Activated T-cell treated with anti-CD3 and anti-CD28 coated beads for 24 hours (primary cell): ENCODE measurements at places on chromosomes 12 and 14.

DNA sequence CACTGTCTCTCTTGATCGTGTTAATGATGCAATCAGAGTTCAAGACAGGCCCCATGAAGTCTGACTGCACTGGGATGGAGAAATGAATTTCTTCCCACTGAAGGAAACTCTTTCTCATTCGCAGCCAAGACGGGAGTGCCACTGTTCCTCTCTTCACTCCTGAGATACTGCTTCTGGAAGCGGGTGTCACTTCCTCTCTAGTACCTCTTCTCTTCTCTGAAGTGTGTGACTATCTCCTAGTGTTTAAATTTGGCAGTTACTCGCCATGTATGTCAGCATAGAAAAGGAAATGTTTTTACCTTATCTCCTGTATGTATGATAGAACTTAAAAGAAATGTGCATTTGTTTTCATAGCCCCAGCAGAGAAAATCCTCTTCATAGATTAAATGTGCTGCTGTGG lies 215.2 kb downstream of the ANO6 start:
- DNase-seq, result no peak

GRCh38 chr14:100275214-100275613 lies 31.0 kb downstream of the SLC25A29 start:
- no peak for DNase-seq

DNA sequence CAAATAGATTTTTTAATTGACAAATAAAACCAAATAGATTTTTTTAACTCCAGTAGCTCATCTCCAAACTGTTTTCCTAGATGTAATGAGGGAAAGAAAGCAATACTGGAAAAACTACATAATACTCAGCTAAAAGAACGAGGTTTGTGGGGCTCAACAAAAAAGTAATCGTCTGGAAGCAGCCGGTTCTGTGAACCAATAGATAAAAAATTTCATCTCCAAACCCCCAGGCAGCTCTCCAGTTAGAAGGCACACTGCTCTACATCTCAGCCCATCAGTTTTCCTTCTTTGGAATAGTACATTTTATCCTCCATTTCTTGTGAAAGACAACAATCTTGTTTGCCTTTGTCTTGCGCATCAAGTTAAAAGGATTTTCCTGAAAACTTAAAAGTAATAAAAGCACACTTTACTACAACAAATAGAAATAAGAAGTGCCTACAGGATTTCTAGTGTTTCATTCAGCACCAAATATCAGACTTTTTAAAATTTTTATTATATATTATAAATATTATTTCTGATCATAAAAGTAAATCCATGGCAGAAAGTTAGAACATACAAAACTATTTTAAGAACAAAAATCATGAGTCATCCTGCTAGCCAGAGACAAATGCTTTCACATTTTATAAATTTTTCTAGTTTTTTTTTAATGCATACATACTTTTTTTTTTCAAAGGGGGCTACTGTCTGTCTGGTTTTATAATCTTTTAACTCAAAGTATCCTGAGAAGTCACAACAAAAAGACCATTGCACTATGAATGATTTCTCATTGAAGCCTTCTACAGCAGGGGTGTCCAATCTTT lies 67.7 kb downstream of the EPS8 start:
- DNase-seq, result no peak

GRCh38 chr12:50988051-50988450 lies 35.7 kb downstream of the HIGD1C start:
- no peak for DNase-seq

DNA sequence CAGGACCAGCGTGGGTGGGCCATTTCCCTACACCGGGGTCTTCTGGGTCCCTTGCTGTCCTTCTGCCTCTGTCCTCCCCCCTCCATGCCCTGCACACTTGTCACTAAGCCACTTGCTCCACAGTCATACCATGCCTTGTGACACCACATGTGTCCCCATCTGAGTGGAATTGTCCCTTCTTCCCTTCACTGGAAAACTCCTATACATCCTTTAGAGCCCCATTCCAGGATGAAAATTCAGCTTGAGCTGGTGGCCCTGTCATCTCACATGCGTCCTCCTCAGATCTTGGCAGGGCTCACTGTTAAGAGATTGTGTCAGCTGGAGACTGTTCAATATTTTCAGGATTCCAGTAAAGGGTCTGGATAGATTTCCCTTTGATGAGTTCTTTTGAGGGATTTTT lies 87.4 kb downstream of the DNAH10 start:
- DNase-seq, result no peak

- no peak for DNase-seq
These were observed 1324.1 kb downstream of the AACS start for GRCh38 chr12:126389220-126389841.

GRCh38 chr14:96762650-96763049 lies 34.5 kb upstream of the VRK1 start:
- no peak for DNase-seq

DNA sequence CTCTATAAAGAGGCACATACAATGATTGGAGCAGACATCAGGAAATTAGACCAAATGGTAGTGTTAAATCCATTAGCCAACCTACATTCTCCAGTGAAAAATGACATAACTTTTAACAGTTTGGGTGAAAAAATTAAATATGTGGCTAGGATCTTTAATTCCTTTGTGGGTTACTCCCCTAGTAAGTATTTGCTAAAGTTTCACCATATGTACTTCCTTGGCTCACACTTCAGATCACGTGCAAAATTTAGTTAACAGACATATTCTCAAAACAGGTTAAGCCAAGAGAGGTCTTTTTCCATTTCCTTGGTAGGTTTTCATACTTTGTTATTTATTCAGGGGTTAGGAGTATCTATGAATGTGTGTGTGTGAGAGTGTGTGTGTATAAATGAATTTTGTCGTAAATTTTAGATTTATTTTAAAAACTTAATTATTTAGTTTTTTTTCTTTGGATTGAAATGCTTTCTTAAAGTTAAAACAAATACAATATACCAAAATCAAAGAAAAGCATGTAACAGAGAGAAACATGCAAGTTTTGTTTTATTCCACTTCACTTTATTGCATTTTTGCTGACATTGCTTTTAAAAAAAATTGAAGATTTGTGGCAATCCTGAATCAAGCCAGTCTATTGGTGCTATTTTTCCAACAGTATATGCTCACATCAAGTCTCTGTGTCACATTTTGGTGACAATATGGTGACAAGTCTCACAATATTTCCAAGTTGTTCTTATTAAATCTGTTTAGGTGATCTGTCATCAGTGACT lies 258.7 kb downstream of the FLRT2 start:
- no peak for DNase-seq

GRCh38 chr12:66538970-66539369 lies 139.9 kb downstream of the GRIP1 start:
- no peak for DNase-seq

DNA sequence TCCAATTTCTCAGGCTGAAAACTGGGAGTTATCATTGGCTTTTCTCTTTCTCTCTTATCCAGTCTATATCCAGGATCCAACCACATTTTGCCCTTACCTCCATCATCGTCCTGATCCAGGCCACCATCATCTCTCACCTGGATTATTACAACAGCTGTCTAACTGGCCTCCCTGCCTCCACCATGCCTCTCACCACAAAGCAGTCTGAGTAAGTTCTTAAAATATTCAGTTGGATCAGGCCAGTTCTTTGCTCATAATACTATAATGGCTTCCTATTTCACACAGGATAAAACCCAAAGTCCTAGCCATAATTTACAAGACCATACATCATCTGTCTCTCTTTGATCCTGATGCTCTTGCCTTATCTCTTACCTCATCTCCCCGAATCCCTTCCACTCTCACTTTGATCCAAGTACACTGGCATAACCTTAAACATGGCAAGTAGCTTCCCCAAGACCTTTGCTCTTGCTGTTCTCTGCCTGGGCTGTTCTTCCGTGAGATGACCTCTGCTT lies 133.4 kb upstream of the RAP1B start:
- no peak for DNase-seq

GRCh38 chr14:64089920-64090319 lies 204.3 kb downstream of the ESR2 start:
- no peak for DNase-seq

- DNase-seq, result no peak
These were observed 87.9 kb upstream of the BCL11B start for GRCh38 chr14:99359906-99360305.

DNA sequence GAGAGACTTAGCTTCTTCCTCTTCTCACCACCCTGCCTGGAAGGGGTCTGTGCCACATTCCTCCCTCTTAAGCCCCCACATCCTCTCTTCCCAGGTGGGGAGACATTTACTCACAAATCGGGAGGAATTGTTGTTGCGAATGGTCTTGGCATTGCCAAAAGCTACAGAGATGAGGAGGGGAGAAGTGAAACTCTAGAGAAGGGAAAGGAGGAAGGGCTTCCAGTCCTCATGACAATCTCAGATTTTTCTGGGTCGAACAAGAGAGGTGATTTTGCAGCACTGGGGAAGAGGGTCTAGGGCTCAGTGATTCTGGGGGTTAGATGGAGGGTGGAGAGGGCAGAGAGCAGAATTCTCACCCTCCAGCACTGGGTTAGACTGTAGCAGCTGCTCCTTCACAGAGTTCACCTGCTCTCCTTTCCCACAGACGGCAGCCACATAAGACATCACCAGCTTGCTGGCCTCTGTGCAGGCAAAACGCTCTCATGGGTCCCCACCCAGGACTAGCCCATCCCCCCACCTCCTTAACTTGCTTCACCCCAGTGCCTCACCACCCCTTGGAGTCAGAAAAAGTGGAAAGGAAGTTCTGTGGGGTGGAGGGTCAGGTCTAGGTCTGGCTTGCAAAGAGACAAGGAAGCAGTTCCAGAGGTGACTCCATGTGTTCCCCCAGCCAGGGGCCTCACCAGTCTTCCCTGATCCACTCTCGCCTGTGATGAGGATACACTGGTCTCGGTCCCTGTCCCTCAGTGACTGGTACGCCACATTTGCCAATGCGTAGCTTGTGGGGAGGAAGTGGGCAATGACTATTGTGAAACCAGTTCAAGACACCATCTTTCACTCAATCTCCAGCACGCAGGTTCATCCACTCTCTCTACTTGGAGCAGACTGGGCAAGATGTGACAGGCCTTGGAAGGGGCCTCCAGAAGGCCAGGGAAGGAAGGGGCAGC lies 2.7 kb downstream of the MYO1A start:
- DNase-seq, result peak; percentile 40

- no peak for DNase-seq
These were observed 19.3 kb downstream of the SLC17A8 start for GRCh38 chr12:100376161-100376560.

- no peak for DNase-seq
These were observed 227.2 kb upstream of the TBX3 start for GRCh38 chr12:114911196-114911595.

- DNase-seq, result no peak
These were observed 1541.7 kb upstream of the FLRT2 start for GRCh38 chr14:83988275-83988674.

DNA sequence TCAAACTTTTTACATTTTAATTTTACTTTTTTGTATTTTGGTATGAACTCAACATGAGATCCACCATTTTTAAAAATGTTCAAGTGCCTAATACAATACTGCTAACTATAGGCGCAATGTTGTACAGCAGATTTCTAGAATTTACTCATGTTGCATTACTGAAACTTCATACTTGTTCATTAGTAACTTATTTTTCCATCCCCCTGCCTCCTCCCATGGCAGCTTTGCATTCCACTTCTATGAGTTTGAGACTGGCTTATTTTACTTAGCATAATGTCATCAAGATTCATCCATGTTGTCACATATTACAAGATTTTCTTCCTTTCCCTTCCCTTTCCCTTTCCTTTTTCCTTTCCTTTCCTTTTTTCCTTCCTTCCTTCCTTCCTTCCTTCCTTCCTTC lies 825.9 kb downstream of the SLC16A7 start:
- DNase-seq, result no peak

- DNase-seq, result no peak
These were observed 2.0 kb upstream of the CPNE6 start for GRCh38 chr14:24069411-24069735.

DNA sequence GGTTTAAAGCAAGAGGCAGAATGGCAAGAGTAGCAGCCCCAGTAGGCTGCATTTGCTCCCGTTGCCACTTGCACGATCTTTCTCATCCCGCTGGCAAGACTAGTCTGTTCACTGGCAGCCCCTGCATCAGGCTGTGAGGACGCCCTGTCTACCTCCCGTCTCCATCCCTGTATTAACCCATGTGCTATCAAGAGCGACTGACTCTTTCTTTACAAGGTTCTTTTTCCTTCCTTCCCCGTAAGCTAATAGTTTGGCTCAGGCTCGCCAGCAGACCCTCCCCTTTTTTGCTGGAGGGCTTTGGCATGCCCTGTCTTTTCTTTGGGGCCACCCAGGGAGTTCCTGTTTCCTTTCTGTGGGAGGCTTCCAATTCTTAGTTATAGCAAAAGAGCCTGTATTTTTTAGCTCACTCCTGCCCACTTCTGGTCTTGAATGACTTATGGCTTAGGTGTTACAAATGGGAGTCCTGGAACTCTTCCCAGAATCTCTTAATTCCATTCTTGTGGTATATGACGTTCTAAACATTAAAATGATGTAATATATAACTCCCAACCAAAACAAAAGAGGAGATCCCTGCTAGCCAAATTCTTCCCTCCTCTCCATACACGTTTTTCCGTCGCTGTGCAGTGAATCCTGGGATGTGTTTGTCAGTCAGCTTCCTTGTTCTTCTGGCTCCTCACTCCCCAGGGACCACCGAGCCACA lies 149.0 kb downstream of the PRKCH start:
- DNase-seq, result no peak

DNA sequence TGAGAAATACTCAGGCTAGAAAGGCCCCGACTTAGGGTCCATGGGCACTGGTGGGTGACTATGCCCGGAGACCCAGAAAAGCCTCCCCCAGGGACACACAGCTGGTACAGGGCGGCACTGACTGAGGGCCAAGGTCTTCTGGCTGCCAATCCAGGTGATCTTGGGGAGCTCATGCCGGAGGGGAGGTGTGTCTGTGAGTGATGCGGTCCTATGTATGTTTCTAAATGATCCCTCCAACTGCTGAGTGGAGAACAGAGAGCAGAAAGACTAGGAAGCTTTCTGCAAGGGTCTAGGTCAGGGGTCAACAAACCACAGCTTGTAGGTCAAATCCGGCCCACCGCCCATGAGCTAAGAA lies 391 bp downstream of the SERPINA4 start:
- no peak for DNase-seq

GRCh38 chr12:123992118-123992825 lies 19.3 kb downstream of the ZNF664 start:
- DNase-seq, result no peak

DNA sequence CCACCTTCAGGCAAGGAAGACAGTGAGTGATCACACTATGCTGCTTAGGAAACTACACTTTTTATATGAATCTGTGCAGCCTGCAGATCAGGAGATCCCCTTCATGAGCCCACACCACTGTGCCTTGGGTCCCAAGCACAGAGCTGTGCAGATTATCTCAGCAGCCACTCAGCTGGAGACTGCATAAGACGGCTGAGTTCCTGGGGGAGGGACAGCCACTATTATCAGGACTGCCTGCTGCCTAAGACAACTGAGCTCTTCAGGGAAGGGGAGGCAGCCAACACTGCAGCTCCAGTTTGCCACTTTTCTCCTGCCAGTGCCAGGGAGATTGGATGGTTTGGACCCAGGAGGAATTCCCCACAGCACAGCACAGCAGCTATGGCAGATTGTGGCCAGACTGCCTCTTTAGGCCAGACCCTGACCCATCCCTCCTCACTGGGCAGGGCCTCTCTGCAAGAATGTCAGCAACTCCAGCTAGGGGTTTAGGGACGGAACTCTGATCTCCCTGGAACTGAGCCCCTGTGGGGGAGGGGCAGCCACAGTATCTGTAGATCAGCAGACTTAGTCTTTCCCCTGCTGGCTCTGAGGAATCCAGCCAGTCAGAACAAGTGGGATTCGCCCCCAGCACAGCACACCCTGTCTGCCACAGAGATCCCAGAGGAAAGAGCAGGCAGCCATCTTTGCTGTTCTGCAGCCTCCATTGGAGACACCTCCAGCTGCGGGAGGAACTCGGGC lies 141.3 kb downstream of the KLHL28 start:
- no peak for DNase-seq

GRCh38 chr14:99946652-99947489 lies 118.4 kb upstream of the EVL start:
- peak; percentile 33 for DNase-seq
